ENCODE measurements at places on chromosomes 5 and 9.

DNA sequence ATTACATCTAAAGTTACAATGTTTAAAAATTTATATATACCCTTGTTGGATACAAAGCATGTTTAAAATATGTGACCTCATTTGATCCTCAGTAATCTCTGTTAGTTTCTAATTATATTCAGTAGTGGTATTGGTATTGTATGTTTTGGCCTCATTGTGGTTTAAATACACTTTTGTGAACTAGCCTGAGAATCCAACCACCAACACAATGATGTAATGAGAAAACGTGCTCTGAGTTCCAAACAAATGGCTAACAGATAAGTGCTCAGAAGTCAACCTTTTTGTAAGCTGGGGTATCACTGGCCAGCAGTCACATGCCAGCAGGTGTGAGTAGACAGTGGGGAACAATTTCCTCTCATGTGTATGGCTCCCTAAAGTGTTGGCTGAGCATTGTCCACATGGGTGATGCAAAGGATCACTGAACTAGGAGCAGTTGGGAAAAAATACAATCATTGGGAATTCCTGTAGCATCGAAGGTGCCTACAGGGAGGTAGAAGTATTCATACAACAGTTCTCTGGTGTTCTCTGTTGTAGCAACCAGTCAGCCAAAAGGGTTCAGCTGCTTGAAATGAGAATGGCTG is 56.1 kb downstream of the DOCK8 start:
- DNase-seq = no peak

DNA sequence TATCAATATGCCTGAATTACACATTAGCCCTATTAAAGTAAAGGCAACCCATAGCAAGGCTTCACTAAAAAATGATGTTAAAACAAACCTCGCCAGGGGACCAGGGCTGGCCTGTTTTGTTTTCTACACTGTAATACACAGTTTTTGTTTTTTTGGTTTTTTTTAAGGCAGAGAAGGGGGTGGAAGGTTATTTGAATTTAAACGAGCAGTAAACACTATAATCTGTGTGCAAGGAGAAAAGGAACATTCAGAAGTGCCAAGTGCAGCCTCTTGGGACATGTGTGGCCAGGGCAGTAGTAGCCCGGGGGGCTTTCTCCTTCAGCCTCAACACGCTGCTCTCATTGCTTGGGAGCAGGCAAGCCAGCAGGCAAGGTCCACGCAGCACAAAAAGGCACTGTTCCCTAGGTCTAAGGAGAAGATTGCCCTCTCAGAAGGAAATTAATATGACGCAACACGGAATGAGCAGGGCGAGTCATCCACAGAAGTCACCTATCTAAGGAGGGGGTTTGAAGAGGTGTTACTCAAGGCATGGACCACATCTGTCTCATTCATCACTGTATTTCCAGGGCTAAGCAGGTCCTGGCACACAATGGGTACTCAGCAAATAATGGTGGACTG is 16.2 kb downstream of the SIL1 start:
- no peak for DNase-seq

GRCh38 chr5:13278148-13278547 is 666.3 kb downstream of the DNAH5 start:
- no peak for DNase-seq

GRCh38 chr9:85155352-85155751 is 485.8 kb downstream of the NTRK2 start:
- DNase-seq = no peak

DNA sequence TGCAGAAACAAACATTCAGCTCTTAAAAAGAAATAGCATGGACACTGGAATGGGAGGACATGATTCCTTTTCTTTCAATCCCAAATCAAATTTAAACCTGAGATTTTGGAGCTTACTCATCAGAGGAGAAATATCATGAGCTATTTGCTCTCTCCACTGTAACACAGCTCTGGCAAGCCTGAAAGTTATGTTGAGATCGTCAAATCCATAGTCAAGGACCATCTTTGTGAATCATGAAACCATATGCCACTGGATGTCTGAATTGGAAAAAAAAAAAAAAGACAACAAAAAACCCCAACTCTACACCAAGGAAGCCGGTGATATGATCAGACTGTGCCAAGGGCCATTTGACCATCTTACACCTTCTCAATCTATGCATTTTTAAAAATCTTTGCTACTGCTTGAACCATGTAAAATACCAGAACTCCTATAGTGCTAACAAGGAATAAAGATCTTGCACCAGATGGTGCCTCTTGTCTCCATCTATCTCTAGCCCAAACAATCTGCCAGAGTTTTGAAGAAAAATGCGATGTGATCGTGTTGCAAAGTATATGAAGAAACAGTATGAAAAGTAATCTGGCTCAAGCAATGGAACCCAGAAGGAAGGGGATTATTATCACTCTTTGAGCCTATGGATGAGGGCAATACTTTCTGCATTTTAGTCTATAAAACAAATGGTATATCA is 138.1 kb upstream of the MEF2C start:
- no peak for DNase-seq

- DNase-seq = no peak
Measured at GRCh38 chr9:64773491-64773931, 511.5 kb downstream of the FOXD4L5 start.

- DNase-seq = no peak
Measured at GRCh38 chr9:21070171-21070571, 7.6 kb downstream of the IFNB1 start.

- DNase-seq = no peak
Measured at GRCh38 chr9:69314547-69314946, 10.5 kb upstream of the ENTREP1 start.

DNA sequence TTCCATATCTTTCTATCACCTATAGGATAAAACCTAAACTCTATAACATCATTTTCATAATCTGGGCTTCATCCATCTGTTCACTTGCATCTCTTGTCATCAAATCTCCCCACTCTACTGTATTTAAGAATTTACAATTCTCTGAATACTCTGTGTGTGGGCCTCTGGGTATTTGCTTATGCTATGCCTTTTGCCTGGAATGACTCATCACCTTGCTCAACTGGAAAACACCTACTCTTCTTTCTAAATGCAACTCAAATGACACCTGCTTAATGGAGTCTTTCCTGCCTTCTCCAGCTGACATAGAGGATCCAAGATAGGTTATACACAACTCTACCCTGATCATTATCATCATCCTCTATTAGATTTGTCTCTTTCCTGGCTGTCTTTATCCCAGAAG is 421.7 kb downstream of the SPATA31D1 start:
- DNase-seq = no peak

- no peak for DNase-seq
Measured at GRCh38 chr9:13500034-13500433, 220.5 kb upstream of the MPDZ start.

GRCh38 chr5:115402822-115403577 is 106.5 kb upstream of the CCDC112 start:
- no peak for DNase-seq

DNA sequence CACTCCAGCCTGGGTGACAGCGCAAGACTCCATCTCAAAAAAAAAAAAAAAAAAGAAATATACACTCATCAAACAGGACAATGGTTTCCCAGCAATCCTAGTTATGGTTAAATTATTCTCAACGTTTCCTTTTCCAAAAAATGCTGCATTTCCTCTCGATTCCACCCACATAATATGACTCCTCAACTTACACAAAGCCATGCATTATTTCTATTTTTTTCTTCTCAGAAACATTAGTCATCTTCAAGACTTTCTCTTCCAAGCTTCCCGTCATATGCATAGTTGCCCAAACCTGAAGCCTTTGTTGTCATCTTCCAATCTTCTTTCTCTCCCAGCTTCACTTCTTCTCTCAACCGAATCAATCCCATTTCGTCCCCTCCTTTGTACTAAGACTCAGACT is 61.4 kb upstream of the RANBP6 start:
- no peak for DNase-seq
